ENCODE measurements at places on chromosomes 12 and 14.

DNA sequence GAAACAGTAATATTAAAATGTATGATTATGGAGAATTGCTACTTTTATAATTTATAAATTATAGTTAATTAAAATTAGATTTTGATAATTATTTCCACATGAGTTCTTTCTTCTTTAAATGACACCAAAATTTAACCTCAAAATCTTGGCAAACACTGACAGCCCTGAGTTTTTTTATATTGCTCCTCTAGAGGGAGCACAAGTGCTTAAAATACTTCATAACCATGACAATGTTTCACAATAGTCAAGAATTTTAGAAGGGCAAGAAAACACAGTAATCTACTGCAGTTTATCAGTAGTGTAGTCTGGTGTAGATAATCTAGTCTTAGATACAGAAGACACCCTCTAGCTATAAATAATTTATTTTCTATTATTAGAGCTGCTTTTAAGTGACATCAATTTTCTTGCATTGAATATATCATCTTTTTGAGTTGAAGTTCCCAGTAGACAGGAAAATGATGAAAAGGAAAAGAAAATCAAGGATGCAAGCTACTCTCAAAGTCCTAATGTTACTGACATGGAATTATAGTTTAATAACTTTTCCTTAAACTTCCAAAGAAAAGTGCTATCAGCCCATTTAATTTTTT lies 14.3 kb upstream of the PTGER2 start:
- no peak for DNase-seq

DNA sequence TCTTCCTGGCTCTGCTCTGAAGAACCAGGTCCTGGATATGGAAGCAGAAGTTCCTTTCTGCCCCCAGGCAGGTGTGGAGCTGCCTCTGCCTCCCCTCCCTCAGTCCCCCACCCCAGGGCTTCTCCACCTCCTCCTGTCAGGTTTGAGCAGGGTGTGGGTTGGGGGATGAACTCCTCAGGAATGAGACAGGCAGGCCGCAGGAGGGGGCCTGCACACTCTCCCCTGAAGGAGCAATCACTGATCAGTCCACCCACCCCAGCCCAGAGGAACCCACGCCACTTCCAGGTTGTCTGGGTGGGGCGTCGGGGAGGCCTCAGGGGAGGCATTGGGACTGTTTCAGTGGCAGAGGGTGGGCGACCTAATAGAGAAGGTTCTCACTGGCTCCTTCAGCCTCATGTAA lies 26.6 kb downstream of the FAIM2 start:
- no peak for DNase-seq

- DNase-seq = no peak
Measured at GRCh38 chr14:59895721-59896120, 24.2 kb upstream of the LRRC9 start.

DNA sequence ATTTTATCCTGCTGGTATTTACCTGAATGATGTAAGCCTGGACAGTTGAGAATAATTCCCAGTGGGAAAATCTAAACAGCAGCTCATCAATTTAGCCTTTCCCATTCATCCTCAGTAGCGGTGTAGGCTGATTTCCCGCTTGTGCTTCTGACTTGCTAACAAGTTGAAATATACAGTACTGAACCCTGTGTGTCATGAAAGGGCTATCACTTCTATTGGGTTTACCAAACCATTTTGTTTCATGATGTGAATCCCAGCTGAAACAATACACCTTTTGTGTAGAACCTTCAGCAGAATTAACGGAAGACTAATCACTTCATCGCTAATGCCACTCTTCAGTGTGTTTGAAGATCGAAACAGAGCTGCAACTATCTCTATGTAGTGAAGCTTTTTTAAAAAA lies 88.4 kb downstream of the POLR3B start:
- DNase-seq = no peak

GRCh38 chr14:63922696-63923421 lies 70.1 kb downstream of the SYNE2 start:
- no peak for DNase-seq

GRCh38 chr12:29152981-29153630 lies 4.0 kb downstream of the FAR2 start:
- no peak for DNase-seq

GRCh38 chr12:119659289-119659897 lies 8.5 kb upstream of the PRKAB1 start:
- DNase-seq = peak; percentile 9

- no peak for DNase-seq
Measured at GRCh38 chr12:69910694-69911093, 85.7 kb downstream of the MYRFL start.

GRCh38 chr12:96047229-96048211 lies 12.1 kb upstream of the LTA4H start:
- no peak for DNase-seq

- no peak for DNase-seq
Measured at GRCh38 chr12:103956509-103957027, 9.1 kb upstream of the TDG start.

- no peak for DNase-seq
Measured at GRCh38 chr12:125512541-125513298, 447.5 kb downstream of the AACS start.

- no peak for DNase-seq
Measured at GRCh38 chr14:32370714-32371113, 41.6 kb downstream of the AKAP6 start.

GRCh38 chr12:44389038-44389437 lies 487.1 kb downstream of the NELL2 start:
- no peak for DNase-seq

- no peak for DNase-seq
Measured at GRCh38 chr12:26551385-26551784, 281.6 kb downstream of the ITPR2 start.

DNA sequence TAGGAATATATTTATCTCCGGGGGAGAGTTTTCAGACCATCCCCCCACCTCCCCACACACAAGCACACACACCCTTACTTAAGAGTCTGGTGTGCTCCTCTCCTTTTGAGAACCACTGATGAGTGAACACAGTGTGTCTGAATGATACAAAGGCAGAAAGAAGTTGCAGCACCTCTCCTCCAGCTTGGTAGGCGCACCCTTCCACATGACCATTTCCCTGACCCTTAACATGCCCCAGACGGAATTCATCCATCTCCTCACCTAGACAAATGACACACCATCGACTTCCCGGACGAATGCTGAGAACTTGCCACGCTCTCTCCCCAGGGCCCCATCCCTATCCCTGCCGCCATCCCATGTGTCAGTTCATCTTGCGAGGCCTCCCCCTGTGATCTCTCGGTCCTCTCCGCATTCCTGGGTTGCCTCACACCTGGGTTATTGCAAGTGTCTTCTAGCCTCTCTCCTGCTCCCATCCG lies 3.9 kb downstream of the TNFRSF1A start:
- DNase-seq = no peak

- no peak for DNase-seq
Measured at GRCh38 chr12:27965411-27965810, 7.1 kb downstream of the PTHLH start.

DNA sequence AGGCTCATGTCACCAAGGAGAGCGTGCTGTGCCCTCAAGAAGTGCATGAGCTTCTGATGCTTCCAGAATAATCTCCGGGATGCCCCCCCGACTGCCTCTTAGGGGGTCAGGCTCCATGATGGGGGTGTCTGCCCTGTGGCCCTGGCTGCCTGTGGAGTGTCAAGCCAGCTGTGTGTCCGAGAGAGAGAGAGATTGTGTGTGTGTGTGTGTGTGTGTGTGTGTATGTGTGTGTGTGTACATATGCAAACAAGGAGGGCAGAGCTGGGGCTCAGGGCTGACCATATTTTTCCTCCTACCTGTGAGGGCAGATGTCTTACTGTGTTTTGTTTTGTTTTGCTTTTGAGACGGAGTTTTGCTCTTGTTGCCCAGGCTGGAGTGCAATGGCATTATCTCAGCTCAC lies 5.6 kb upstream of the ALDH2 start:
- no peak for DNase-seq

GRCh38 chr12:21301-22189 lies 45.0 kb upstream of the IQSEC3 start:
- no peak for DNase-seq

- DNase-seq = peak; percentile 58
Measured at GRCh38 chr14:70289138-70289537, 70.3 kb downstream of the COX16 start.

- no peak for DNase-seq
Measured at GRCh38 chr12:125245581-125246557, 180.6 kb downstream of the AACS start.

- DNase-seq = no peak
Measured at GRCh38 chr14:69321601-69322330, 61.8 kb downstream of the GALNT16 start.

GRCh38 chr14:68418174-68419118 lies 374.4 kb downstream of the ZFP36L1 start:
- no peak for DNase-seq

DNA sequence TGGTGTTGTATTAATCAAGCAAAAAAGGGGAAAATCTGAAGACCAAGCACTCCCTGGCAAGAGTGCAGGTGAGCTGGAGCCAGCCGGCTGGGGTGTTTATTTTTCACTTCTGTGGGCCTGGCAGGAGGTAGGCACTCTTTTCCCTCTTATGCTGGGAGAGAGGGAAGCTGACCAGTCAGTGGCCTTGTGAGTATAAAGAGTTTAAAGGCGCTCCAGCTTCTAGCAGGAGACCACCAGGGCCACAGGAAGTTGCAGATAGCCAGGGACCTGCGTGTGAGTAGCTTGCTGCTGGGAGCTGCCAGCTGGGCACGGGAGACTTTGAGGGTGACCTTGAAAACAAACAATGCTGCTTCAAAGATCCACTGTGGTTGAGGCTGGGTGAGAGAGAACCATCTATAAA lies 217.4 kb upstream of the PWP1 start:
- DNase-seq = no peak

GRCh38 chr14:73752297-73752992 lies 38.3 kb upstream of the PNMA1 start:
- no peak for DNase-seq

DNA sequence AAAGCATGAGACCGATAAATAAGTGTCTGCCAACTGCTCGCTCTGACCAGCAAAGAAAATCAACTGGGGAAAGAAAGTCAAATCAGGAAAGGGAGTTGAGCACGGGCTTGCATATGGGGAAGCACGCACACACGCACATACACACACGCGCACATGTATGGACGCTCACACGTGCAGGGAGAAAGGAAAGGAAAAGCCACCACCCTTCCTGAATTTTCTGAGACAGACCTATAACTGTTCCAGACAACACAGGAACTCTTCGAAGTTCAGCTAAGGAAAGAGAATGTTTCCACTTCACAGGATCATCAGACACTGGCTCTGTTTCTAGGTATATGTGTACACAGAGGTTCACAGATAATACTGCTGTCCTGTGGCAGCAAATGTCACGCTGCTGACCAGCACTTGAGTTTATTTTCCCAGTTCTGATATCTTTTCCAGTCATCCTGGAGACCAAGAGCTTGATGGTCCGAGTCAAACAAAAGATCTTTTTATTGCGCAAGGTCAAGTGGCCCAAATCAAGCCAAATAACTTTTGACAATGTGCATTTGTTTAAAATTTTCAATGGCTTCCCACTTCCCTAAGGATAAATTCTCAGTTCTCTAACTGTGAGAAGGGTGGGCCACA lies 82.1 kb upstream of the TMCC3 start:
- no peak for DNase-seq

DNA sequence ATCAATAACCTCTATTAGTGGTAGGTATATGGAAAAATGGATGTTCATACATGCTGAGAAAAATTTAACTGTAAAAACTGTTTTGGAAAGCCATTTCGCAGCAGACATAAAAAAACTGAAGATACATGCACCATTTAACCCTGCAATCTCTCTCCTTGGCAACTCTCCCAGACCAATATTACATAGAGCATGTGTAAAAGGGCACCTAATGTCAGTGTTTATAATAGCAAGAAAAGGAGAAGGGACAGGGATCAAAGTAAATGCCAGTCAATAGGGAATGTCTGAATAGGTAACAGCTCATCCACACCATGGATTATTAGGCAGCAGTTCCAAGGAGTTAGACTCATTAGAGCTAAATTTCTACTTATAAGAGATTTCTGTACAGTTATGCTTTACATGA lies 77.2 kb downstream of the BTG1 start:
- DNase-seq = no peak

All from T-helper 2 cell (primary cell).